ENCODE measurements at places on chromosomes 12 and 14. TPM values are rescaled to one million over a fixed set of nuclear protein-coding genes. Genes with fewer than 3 reads are reported as not detected.

- DNase-seq = no peak
Measured at GRCh38 chr12:29739279-29739991, 44.3 kb downstream of the TMTC1 start.

BHLHE41 gene
- total RNA-seq = 0.41 TPM

MYBPC1 gene
- total RNA-seq = not detected

MSRB3 gene
- 6.3 TPM for total RNA-seq

DNA sequence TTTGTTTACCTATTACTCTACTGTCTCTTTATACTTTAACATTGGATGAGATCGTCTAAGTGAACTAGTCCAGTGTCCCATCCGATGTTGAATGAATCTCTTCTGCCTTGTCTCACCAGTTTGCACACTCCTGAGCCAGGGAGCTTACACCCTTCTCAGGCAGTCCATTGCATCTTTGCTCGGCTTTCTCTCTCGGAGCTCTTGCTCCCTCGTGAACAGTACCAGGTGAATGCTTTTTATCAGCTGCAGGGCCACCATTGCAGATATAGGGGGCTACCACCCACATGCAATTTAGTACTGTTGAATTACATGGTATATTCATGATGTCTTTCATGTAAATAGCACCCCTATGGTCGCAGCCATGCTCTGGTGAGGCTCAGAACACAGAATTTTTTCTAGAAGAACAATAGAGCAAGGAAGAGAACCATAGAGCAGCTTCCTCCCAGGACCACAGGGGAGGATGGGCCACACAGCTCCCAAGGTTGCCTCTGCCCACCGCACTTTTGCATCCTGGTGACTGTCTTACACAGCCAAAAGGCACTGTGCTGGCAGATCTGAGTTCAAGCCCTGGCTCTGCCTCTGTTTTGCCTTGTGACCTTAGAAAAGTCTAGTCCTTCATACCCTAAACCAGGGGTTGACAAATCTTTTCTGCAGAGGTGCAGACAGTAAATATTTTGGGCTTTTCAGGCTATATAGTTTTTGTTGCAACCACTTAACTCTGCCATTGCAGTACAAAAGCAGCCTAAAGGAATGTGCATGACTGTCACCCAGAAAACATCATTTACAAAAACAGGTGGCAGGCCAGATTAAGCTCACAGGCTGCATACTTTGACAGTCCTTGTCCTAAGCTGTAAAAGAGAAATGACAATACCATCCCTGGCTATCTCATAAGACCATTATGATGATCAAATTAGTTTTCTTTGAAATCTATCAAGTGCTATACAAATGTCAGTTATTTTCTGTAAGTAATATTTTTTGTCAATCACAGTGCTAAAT is 35.4 kb downstream of the PLEKHG7 start:
- DNase-seq = no peak

YARS2 gene
- 56.6 TPM for total RNA-seq

Data from A172 (cell line).